H54 (cell line): ENCODE measurements at places on chromosomes 4 and X.

DNA sequence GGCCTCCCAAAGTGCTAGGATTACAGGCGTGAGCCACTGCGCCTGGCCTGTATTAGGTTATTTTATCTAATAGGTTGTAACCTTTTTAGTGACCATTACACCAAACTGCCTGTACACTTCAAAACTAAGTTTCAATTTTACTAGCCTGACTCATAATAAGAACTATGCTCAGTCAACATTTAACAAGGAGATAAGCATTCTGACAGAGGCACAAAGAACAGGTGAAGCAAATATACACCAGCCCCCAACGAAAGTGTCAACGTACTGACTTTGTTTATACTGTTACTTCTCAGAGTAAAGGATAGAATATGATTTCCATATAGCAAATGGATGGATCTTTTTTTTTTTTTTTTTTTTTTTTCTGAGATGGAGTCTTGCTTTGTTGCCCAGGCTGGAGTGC lies 62.8 kb downstream of the SHISA3 start:
- no peak for DNase-seq

GRCh38 chr4:127124919-127125318 lies 507.8 kb upstream of the INTU start:
- DNase-seq: no peak

DNA sequence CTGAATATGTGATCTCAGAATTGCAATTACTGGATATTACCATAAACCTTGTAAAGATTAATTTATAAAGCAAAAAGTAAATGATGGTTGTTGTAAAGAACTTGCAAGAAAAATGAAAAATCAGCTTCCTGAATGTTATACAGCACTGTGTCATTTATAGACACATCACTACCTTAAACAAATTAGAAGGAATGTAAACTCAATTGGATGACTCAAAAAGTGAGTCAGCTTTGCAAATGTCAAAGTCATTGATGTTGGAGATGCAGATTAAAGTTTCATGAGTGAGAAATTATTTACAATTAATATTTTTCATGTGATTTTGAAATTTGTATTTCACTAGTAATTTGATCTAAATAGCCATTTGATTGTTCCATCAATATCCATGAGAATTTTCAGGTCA lies 193.2 kb downstream of the RAPGEF2 start:
- no peak for DNase-seq

DNA sequence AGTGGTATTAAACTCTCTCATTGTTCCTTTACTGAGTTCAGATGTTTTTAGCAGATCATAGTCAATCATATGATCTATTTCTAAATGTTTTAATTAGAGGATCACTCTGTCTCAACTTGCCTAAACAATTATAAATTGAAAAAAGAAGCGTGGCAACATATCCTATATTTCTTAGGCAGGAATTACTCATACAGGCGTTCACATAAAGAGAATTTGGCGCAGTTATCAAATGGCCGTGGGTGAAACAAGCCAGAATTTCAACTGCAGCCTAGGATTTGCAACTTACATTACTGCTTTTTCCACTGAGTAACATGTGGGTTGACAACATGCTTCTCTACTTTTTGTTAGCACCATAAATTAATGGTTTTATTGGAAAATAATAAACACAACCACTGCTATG lies 141.3 kb downstream of the CPE start:
- no peak for DNase-seq

GRCh38 chrX:22922961-22923360 lies 76.8 kb upstream of the DDX53 start:
- no peak for DNase-seq

DNA sequence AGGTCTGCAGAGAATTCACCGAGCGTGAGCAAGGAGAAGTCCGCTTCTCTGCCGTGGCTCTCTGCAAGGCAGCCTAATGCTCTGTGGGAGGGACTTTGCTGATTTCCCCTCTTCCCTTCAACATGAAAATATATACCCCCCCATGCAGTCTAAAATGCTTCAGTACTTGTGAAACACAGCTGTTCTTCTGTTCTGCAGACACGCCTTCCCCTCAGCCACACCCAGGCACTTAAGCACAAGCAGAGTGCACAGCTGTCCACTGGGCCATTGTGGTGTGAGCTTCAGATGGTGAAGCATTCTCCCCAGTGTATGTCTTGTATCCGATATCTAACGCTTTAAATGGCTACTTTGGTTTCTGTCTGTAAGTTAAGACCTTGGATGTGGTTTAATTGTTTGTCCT lies 11.3 kb downstream of the UCHL1 start:
- no peak for DNase-seq

DNA sequence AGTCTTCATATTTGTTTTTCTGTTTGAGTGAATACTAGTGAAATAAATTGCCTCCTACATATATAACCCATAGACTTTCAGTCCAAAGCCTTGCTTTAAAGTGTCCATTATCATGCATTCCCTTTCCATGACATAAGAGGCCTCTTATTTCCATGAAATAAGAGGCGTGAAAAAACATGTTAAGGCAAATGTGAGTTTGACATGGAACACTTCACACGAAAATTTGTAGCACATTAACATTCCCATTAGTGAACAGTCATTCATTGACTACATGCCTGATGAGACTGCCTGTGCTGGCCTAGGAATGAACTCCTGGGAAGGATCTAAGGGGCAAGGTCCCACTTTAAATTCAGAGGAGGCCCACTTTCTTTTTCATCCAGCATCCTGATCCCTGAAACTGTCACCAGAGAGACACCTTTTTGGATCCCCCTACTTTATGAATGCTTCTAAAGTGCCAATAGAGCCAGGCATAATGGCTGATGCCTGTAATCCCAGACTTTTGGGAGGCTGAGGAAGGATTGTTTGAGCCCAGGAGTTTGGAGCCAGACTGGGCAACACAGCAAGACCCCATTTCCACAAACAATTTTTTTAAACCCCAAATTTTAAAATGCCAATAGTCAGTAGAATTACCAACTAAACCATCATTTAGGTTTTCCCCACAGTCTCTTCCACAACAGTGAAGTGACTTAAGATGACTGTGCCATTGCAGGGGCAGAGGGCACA lies 6.7 kb downstream of the RTL8B start:
- no peak for DNase-seq

DNA sequence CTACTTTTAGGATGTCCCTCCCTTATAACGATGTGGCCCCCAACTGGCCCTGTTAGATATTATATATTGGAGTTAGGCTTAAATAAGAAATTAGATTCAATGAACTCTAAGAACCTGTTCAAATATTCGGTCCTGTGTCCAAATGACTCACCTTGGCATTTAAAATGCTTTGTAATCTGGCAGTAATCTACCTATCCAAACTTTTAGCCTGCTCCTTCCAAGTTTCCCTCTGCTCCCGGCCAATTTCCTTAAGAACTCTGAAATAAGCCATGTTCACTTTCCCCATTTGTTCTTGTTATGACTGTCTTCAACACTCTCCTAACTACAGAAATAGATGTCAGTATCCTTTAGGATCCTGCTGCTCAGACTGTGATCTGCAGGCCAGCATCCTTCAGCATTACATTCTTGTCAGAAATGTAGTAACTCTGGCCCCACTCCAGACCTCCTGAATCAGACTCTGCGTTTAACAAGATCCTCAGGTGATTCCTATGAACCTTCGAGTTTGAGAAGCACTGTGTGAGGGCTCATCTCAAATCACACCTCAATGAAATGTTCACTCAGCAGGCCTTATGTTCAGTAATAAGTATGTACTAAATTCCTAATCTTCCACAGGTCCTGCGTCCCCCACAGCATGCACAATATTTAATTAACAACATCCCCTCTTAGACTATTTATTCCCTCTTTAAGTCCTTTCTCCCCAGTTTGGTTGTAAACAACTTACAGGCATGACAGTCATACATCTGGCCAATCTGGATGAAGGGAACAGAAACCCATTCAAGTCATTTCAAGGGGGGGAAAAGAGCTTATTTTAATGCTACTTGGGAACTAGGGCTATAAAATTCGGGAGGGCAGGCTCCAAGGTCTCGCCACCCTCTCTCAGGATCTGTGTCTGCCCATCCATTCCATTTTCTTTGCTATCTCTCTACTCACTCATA lies 3.0 kb downstream of the ATP8A1 start:
- DNase-seq: no peak

GRCh38 chrX:314049-314448 lies 4.5 kb downstream of the GTPBP6 start:
- DNase-seq: no peak
